ENCODE measurements at places on chromosomes 3 and 15.

- H3K36me3 ChIP-seq: no peaks in the 10 kb centered on the region
- H3K4me1 ChIP-seq: no peaks in the 10 kb centered on the region
- no peak overlapping the region for H3K27ac ChIP-seq
- peaks cover 19% of the 10 kb centered on the region for H3K27me3 ChIP-seq
Measured at GRCh38 chr15:99427668-99428361, 138.0 kb upstream of the MEF2A start.

DNA sequence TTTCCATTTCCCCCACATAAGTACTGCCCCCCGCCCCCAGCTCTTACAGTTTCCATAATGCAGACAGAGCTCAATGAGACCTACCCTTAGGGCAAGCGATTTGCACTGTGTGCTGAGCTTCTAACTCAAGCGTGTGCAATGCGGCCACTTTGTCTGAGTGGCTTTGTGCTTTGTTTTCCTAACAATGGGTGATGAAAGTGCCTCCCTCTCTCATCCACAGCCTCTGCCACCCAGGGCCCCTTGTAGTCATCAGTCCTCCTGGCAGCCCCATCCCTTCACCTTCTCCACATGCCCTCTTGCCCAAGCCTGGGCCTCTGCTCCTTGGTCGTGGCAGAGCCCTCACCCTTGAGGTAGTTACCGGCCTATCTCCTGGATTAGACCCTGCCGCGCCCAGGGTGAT is 17.2 kb downstream of the DAPK2 start:
- H3K36me3 ChIP-seq: no peaks in the 10 kb centered on the region
- no peaks in the 10 kb centered on the region for H3K27me3 ChIP-seq
- H3K27ac ChIP-seq: peak overlapping the region; percentile 85
- peaks cover 18% of the 10 kb centered on the region for H3K4me1 ChIP-seq

- peaks cover 2% of the 10 kb centered on the region for H3K36me3 ChIP-seq
- DNase-seq: no peak
- no peak overlapping the region for H3K27ac ChIP-seq
- no peak overlapping the region for H3K4me3 ChIP-seq
Measured at GRCh38 chr15:63973212-63974009, 72.9 kb downstream of the DAPK2 start.

GRCh38 chr3:2303566-2303965 is 204.9 kb downstream of the CNTN4 start:
- DNase-seq: no peak
- H3K36me3 ChIP-seq: no peaks in the 10 kb centered on the region
- H3K27ac ChIP-seq: no peak overlapping the region
- no peaks in the 10 kb centered on the region for H3K4me1 ChIP-seq
- no peak overlapping the region for H3K4me3 ChIP-seq

DNA sequence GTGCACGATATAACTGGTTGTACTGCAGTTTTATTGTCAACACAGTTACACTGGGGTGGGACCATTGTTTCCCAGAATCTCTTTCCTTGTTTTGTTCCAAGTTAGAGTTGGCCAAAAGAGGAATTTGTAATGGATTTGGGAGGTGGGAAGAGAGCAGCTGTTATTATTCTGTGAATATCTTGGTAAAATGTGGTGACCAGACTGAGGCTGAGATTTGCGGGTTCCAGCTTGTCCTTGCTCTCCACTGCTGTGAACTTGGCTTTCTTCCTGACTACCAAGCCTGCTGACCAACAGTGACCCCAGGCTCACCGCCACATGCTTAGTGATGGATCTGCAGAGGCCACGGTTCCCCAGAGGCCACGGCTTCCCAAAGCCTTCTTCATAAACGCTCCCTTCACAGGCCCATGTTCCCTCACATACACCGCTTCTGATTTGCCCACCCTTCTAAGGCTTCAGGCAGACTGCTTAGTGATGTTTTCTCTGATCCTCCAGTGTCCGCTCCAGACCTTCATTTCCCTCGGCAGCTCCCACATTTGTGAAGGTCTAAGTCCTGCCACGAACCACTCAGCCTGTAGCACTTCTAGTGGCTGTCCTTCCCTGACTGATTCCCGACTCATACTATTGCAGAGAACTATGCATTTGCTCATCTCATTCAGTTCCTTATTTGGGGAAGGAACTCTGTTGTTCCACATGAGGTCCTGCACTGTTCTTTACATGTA is 525.5 kb upstream of the RGMA start:
- H3K27me3 ChIP-seq: peaks cover 71% of the 10 kb centered on the region
- H3K4me1 ChIP-seq: no peaks in the 10 kb centered on the region
- no peak overlapping the region for H3K4me3 ChIP-seq

DNA sequence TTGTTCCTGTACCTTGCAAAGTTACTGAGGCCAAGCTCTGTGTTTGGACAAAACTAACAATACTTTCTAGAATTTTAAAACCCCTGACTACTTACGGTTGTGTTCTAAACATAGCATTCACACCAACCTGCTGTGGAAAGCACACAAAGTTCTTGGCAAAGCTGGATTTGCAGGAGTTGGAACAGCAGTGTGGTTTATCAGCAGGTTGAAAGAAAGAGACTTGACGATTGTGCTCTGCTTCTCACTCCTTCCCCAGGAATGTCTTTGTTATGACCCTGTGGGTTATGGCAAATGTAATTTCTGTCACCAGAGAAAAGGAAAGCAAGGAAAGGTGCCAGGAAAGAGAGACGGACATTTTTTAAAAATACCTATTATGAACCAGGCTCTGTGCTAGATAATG is 165.5 kb upstream of the TGFBR2 start:
- no peaks in the 10 kb centered on the region for H3K36me3 ChIP-seq
- no peaks in the 10 kb centered on the region for H3K4me1 ChIP-seq
- no peak overlapping the region for H3K27ac ChIP-seq
- no peak for DNase-seq

DNA sequence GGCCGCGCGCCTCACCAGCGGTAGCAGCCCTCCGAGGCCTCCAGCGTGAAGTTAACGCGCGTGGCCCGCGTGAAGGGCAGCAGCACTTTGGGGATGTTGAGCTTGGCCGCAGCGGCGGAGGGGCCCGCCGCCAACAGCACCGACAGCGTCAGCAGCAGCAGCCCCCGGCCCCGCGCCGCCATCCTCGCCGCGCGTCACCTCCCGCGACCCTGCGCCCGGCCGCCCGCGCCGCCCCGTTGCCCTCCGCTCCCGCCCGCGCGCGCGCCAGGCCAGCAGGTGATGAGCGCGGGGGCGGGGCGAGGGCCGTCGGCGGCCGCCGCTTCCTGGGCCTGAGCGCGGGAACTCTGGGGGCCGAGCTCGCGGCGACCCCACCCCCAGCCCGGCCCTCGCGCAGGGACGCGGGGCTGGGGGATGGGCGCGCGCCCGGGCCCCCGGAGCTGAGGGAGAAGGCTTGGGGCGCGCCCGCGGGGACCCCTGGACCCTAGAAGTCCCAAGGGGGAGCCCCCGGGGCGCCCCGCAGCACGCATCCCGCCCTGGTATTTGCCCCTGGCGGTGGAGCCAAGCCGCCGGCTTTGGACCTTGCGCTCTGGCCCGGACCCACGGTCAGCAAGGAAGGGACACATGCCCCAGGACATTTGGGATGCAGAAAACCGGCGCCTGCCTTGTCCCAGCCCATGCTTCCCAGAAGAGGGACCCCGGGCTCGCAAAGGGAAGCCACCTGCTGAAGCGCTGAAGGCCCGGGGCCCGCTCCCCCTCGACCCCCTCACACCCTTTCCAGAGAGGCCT is at the start of gene NUP210:
Gene NUP210, minus strand, starts transcription at position 278 of the 786 bp plus-strand sequence. Its CDS starts 96 bp downstream, at position 182.
- no peaks in the 10 kb centered on the region for H3K27me3 ChIP-seq
- peaks cover 38% of the 10 kb centered on the region for H3K4me1 ChIP-seq
- peak within 1 kb of the TSS; percentile 93 for H3K4me3 ChIP-seq

- H3K27me3 ChIP-seq: peaks cover 33% of the 10 kb centered on the region
- no peaks in the 10 kb centered on the region for H3K36me3 ChIP-seq
- H3K27ac ChIP-seq: no peak overlapping the region
- no peaks in the 10 kb centered on the region for H3K4me1 ChIP-seq
- H3K4me3 ChIP-seq: no peak overlapping the region
Measured at GRCh38 chr15:92226020-92226612, 167.6 kb upstream of the ST8SIA2 start.

DNA sequence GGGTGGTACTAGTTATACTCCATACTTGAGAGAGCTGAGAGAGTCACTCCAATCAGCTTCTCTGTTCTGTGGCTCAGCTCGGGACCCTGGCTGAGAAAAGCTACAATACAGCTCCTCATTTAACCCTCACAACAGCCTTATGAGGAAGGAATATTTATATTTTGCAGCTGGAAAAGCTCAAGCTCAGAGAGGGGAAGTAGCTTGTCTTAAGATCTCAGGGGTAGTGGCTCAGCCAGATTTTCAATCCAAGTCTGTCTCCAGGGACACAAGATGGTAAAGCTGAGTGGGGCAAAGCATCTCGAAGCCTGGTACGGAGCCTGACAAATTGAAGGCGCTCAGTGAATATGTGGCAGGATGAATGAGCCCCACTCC is 14.8 kb downstream of the SCAMP2 start:
- H3K27me3 ChIP-seq: no peaks in the 10 kb centered on the region
- peaks cover 33% of the 10 kb centered on the region for H3K4me1 ChIP-seq
- peak overlapping the region; percentile 93 for H3K27ac ChIP-seq
- no peak for DNase-seq
- H3K4me3 ChIP-seq: peak overlapping the region; percentile 30
- H3K36me3 ChIP-seq: peaks cover 50% of the 10 kb centered on the region

GRCh38 chr15:90982135-90982534 is 12.2 kb downstream of the PRC1 start:
- H3K36me3 ChIP-seq: peaks cover 8% of the 10 kb centered on the region
- no peak overlapping the region for H3K4me3 ChIP-seq
- no peak overlapping the region for H3K27ac ChIP-seq
- peaks cover 1% of the 10 kb centered on the region for H3K4me1 ChIP-seq
- DNase-seq: no peak
